Stimulated activated CD4-positive, alpha-beta T cell treated with anti-CD3 and anti-CD28 coated beads, Interleukin-1b, Interleukin-23, amount 100 ng/mL, for 4 hours (primary cell): ENCODE measurements at places on chromosomes 7 and 10.
A peak's percentile ranks its signal among the peaks of the same experiment; 100 is the strongest.

DNA sequence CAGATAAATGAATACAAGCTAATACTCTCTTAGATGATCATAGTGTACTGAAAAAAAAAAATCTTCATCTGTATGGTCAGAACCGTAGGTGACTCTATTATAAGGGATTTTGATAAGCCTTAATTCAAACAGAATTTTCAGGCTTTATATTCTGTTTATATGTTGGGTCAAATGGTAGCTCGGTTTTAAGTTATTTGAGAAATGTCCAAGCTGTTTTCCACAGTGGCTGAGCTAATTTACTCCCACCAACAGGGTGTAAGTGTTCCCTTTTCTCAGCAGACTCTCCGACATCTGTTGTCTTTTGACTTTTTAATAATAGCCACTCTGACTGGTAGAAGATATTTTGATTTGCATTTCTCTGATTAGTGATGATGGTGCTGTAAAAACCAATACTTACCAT is 328.8 kb upstream of the MAGI2 start:
- no peak for DNase-seq

- no peak for DNase-seq
Measured at GRCh38 chr10:84292502-84292901, 35.9 kb upstream of the CCSER2 start.

- peak; percentile 7 for DNase-seq
Measured at GRCh38 chr10:95242581-95243317, 48.1 kb downstream of the PDLIM1 start.

DNA sequence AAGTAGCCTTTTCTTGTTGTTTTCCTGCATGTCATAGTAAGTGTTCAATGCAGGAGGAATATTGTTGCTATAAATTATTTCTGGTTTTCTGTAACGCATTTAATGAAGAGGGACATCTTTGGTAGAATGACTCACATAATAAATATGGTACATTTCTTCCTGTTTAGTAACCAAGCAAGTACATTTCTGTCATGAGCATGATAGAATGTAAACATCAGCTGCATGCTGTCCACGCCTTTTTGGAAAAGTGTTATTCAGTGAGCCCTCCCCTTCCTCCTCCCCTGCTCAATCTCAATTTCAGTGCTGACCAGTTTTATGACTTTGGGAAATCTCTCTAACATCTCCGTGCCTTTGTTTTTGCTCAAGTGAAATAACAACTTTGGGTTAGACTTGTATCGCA is 664.0 kb downstream of the XPNPEP1 start:
- DNase-seq = no peak

DNA sequence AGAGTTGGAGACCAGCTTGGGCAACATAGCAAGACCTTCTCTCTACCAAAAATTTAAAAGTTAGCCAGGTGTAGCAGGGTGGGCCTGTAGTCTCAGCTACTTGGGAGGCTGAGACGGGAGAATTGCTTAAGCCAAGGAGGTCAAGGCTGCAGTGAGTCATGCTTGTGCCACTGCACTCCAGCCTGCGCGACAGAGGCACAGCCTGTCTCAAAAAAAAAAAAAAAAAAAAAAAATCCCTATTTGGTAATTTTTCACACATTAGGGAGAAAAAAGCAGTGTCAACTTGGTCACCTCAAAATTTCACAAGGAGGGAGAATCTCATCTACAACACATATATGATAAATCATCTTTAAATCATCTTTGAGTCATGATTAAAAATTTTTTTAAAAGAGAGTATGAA is 6.4 kb upstream of the ZNF398 start:
- DNase-seq = no peak

DNA sequence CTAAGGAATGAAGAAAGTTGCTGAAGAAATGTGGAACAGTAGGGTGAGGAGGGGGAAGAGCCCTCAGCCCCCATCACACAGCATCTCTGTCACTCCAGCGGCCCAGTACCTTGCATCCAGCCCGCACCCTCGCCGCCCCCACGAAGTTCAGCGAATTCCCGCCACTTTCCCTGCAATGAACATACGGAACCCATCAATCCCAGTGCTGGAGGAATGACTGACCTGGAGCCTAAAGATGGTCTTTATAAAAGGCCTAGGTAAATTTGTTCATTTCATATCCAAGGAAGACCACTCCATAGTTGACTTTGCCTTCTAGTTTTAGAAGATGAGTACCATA is 779 bp upstream of the KIF5B start:
- DNase-seq = no peak

- DNase-seq = no peak
Measured at GRCh38 chr7:114755856-114756255, 166.0 kb upstream of the MDFIC start.

- no peak for DNase-seq
Measured at GRCh38 chr10:101536800-101537199, 51.3 kb downstream of the POLL start.

GRCh38 chr7:118615-119391 is 73.6 kb upstream of the FAM20C start:
- no peak for DNase-seq

- DNase-seq = no peak
Measured at GRCh38 chr7:47582764-47583738, 1.1 kb upstream of the TNS3 start.

DNA sequence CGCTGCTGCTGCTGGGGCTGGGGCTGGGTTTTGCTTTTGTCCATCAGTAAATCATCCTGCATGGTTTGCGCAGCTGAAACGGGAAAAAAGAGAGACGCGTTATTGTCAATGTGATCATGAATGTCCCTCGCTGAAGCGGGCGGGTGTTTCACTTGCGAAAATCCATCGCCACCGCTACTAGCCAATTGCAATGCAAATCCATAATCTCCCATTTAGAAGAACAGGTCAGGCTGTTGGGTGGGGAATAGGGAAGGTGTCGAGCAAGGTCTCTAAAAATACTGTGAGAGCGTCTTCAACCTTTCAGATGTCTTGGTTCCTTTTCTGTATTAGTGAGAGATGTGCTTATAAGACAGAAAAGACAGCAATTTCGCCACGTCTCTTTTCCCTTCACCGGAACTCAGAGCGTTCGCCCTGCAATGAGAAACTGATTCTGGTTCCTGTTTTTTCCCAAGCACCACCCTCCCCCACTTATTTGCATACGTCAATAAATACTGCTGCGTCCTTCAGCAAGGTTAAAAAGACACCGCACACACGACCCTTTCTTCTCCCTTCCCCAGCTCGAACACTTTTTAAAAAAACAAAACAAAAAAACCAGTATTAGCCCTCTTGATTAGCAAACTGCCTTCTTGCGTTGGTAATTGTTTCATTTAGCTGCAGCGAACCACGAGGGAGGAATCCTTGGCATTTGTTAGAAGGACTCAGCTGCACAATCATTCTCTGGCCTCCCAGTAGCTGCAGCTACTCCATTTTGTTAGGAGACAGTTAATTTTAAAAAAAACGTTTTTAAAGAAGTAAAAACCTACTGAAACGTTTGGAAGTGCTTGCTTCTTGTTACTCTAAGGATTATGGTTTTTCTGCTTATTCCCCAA is 50.4 kb downstream of the CPEB3 start:
- DNase-seq = no peak

DNA sequence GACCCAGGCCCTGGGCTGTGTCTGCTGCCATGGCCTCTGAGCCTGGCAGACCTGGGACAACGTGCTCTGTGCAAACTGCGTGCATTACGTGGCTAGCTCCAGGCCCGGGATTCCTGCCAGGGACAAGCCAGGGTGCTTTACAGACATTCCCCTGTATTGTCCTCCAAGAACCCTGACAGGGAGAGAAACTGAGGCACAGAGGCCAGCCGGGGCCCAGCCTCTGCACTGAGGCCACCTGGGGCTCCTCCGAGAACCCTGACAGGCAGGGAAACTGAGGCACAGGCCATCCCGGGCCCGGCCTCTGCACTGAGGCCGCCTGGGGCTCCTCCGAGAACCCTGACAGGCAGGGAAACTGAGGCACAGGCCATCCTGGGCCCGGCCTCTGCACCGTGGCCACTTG is 64.9 kb downstream of the CFAP46 start:
- DNase-seq = no peak

- DNase-seq = no peak
Measured at GRCh38 chr7:153408360-153409335, 643.5 kb upstream of the DPP6 start.

- no peak for DNase-seq
Measured at GRCh38 chr7:112286250-112287086, 80.0 kb downstream of the ZNF277 start.

GRCh38 chr7:135194494-135195095 is 16.7 kb downstream of the WDR91 start:
- no peak for DNase-seq

- no peak for DNase-seq
Measured at GRCh38 chr10:131451407-131452015, 140.0 kb upstream of the TCERG1L start.

DNA sequence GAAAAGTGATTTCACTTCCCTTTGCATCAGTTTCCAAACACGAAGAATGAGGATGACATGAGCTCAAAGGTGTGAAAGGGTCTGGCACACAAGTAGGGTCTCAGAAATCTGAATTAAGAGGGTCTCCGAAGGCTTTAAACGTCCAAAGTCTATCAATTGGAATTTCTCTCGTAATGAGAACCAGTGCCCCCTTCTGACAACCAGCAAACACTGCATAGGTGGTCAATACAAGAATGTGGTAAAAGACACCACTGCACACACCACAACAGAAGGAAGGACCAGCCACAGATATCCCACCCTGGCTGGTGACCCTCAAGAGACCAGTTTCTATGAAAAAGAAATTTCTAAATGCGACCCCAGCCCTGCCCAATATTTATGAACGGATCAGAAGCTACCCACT is 78.1 kb downstream of the CALN1 start:
- no peak for DNase-seq

- DNase-seq = no peak
Measured at GRCh38 chr10:3749600-3749999, 35.4 kb downstream of the KLF6 start.
